ENCODE measurements at places on chromosomes 6 and 20. TPM values are rescaled to one million over a fixed set of nuclear protein-coding genes. Genes with fewer than 3 reads are reported as not detected.

Gene NT5E
- total RNA-seq = 1.5 TPM

Gene STK4
- total RNA-seq = 74.7 TPM

Gene FAXC
- 0.16 TPM for total RNA-seq

Gene FBXO30
- 17.1 TPM for total RNA-seq

Gene RNF39
- total RNA-seq = 0.23 TPM

Gene HLA-DQB2
- not detected for total RNA-seq

Gene E2F1
- total RNA-seq = 74.7 TPM

DNA sequence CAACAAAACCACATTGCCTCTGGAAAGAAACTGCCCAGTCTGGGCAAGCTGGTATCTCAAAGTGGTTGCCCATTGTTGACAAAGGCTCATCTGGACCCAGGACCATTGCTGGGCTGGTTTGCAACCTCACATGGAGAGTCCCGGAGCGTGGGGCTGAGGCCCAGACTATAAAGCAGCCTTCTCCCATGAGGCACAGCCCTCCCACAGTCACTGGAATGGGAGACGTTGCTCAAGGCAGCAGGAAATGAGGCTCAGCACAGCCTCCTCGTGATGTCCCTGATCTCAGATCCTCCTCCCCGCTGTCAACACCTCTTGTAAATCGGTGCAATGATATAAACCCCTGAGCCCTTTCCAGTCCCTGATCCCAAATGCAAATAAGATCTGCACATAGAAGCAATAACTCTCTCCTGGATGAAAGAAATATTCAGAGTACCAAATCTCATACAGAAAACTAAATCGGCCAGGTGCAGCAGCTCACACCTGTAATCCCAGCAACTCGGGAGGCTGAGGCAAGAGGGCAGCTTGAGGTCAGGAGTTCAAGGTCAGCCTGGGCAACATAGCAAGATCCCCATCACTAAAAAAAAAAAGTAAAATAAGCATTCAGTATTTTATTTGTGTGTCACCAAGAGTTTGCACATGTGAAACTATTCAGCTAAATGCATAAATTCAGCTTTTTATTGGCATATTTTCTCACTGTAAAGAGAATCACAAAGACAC lies 103.0 kb upstream of the RREB1 start:
- H3K4me3 ChIP-seq = no peak overlapping the region
- peaks cover 9% of the 10 kb centered on the region for H3K4me1 ChIP-seq
- no peak for DNase-seq

- no peaks in the 10 kb centered on the region for H3K36me3 ChIP-seq
- no peak overlapping the region for H3K27ac ChIP-seq
- peaks cover 9% of the 10 kb centered on the region for H3K4me1 ChIP-seq
- H3K4me3 ChIP-seq = no peak overlapping the region
These were observed 148.5 kb downstream of the HDGFL1 start for GRCh38 chr6:22717915-22718314.

DNA sequence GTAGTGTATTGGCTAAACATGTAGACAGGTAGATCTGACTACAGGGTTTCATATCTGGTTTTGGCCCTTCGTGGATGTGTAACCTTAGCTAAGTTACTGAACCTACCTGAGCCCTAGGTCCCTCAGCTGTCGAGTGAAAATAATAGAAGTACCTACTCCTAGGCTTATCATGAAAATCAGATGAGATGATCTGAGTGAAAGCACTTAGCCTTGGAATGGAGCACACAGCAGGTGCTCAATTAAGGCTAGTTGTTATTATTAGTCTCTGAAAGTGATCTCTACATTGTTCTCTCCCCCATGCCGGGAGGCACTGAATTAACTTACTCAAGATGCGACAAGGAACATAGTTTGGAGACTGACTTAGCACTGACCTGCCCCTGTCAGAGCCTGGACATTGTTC lies 174.7 kb upstream of the ZNF217 start:
- no peak overlapping the region for H3K4me3 ChIP-seq
- no peaks in the 10 kb centered on the region for H3K27me3 ChIP-seq
- peak overlapping the region; percentile 99 for H3K27ac ChIP-seq
- DNase-seq = peak; percentile 37
- H3K4me1 ChIP-seq = peaks cover 78% of the 10 kb centered on the region

- peaks cover 7% of the 10 kb centered on the region for H3K36me3 ChIP-seq
- peaks cover 19% of the 10 kb centered on the region for H3K4me1 ChIP-seq
- H3K27me3 ChIP-seq = no peaks in the 10 kb centered on the region
- H3K27ac ChIP-seq = no peak overlapping the region
- no peak for DNase-seq
These were observed 26.8 kb downstream of the WDR27 start for GRCh38 chr6:169675011-169675410.

DNA sequence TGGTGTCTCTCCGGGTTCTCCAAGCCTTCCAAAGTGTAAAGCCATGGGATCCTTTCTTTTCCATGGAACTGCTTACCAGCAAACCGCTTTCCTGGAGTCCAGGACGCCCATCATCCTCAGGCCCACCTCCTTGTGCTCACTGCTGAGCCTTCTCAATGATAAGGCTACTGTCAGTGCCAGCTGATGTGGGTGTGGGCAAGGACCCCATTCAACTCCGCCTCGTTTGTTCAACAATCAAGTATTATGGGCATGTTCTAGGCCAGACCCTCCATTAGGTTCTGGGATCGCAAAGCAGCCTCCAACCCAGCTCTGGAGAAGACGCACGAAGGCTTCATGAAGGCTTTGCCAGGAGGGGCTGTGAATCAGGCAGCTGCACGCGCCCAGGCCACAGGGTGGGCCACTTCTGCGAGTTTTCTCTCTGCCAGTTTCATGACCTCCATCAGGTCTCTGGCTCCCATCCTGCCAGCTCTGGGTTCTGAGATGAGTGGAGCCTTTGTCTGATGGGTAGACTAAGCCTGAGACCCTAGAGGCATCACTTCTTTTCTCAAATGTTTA lies 177.1 kb downstream of the MRPL14 start:
- 0 out of 2 replicates have a peak, but pooled peaks cover 3% of the 10 kb centered on the region for H3K4me1 ChIP-seq
- H3K36me3 ChIP-seq = no peaks in the 10 kb centered on the region
- no peak for DNase-seq
- H3K27me3 ChIP-seq = no peaks in the 10 kb centered on the region

DNA sequence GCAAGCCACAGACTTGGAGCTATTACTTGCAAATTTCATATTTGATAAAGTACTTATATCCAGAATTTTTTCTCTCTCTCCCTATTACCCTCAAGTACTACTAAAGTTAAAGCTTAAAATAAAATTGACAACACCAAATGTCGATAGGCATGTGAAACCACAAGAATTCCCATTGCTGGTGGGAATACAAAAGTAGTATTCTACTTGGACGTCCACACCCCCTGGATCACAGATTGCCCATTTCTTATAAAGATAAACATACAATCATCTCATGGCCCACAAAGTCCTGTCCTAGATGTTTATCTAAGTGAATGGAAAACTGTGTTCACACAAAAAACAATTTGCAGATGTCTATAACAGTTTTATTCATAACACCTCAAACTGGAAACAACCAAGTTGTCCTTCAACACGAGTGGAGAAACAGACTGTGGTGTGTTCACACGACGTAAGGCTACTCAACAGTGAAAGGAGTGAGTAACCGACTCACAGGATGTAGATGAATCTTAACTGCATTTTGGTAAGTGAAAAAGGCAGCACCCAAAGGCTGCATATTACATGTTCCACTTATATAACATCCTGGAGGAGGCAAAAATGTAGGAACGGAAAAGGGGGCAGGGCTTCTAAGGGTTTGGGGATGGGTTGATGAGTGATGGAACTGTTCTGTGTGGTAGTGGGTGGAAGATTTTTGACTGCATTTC lies 297.4 kb downstream of the THBS2 start:
- no peak for DNase-seq
- no peak overlapping the region for H3K4me3 ChIP-seq
- no peaks in the 10 kb centered on the region for H3K36me3 ChIP-seq

DNA sequence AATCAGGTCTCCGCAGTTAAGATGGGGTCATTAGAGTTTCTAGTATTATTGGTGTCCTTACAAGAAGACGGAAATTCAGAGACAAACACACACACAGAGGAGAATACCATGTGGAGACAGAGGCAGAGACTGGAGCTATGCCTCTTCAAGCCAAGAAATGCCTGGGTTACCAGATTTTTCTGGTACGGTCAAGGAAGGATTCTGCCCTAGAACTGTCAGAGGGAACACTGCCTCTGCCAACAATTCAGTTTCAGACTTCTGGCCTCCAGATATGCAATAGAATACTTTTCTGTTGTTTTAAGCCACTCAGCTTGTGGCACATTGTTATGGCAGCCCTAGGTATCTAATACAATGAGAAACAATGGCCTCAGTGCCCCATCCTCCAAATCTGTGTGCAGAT lies 18.9 kb downstream of the TRMT6 start:
- H3K4me3 ChIP-seq = no peak overlapping the region
- no peak overlapping the region for H3K27ac ChIP-seq
- H3K27me3 ChIP-seq = no peaks in the 10 kb centered on the region
- H3K36me3 ChIP-seq = no peaks in the 10 kb centered on the region
- no peak for DNase-seq

DNA sequence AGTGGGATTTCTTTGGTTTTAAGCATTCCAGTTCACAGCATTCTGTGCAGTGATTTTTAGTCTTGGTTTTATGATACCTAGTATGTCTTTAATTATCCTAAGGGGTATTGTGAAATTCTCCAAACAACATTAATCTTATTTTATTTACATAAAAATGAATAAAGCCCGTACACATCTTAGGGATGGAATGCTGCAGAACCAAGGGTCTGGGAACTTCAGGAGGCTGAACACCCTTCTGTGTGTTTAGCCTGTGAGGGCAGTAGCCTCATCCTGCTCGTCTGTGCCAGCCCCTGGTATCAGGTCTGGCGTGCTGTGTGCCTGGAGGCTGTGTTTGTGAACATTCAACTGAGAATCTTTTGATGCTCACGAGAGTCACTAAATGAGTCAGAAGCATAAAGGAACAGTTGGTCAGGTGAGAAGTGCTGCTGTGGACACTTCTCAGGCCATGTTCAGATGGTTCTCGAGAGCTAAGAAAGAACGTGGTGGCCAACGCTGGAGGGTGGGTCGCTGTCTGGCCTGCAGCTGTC lies 25.2 kb upstream of the C20orf204 start:
- H3K4me3 ChIP-seq = no peak overlapping the region
- peaks cover 22% of the 10 kb centered on the region for H3K36me3 ChIP-seq
- no peaks in the 10 kb centered on the region for H3K4me1 ChIP-seq

DNA sequence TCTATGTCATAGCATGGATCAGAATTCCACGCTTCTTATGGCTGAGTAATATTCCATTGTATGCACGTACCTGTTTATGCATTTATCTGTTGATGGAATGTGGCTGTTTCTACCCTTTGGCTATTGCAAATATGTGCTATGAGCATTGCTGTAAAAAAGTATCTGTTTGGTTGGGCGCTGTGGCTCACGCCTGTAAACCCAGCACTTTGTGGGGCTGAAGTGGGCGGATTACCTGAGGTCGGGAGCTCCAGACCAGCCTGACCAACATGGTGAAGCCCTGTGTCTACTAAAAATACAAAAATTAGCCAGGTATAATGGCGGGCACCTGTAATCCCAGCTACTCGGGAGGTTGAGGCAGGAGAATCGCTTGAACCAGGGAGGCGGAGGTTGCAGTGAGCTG lies 182.4 kb downstream of the BCAS1 start:
- no peak overlapping the region for H3K27ac ChIP-seq
- no peak overlapping the region for H3K4me3 ChIP-seq
- no peak for DNase-seq
- H3K4me1 ChIP-seq = peaks cover 6% of the 10 kb centered on the region
- H3K36me3 ChIP-seq = no peaks in the 10 kb centered on the region
- H3K27me3 ChIP-seq = no peaks in the 10 kb centered on the region

GRCh38 chr20:4490045-4490444 lies 231.7 kb upstream of the PRND start:
- H3K4me3 ChIP-seq = no peak overlapping the region
- H3K27me3 ChIP-seq = no peaks in the 10 kb centered on the region
- H3K27ac ChIP-seq = no peak overlapping the region

GRCh38 chr20:60058879-60059278 lies 100.7 kb downstream of the CDH26 start:
- H3K27ac ChIP-seq = no peak overlapping the region
- H3K36me3 ChIP-seq = no peaks in the 10 kb centered on the region
- H3K4me1 ChIP-seq = no peaks in the 10 kb centered on the region
- no peaks in the 10 kb centered on the region for H3K27me3 ChIP-seq
- H3K4me3 ChIP-seq = no peak overlapping the region

DNA sequence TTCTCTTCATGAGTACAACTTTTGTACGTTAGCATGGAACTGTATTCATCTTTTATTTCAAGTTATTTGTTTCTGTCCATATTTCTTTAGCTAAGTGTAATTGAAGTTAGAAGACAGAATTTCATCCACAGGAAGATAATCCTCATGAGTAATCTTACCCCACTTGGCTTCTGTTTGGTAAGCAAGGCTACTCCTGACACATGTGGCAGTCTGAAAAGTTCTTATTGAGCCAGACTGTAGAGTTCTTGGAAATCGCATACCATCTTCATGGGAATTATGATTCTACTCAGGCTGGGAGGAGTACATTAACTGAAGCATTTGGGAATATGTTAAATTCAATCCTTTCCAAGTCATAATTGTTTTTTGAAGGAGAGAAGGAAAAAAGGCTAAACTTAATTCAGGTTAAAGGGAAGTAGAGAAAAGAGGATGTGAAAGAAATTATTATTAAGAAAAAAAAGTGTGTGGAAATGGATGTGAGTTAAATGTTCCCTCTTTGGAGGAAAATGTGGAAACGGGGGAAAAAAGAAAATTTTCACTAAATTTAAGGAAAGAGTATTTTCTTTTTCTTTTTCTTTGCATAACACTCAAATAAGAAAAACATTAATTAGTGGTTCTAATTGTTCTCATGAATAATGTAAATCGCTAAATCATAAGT lies 41.5 kb upstream of the TENT5A start:
- H3K36me3 ChIP-seq = no peaks in the 10 kb centered on the region
- no peaks in the 10 kb centered on the region for H3K27me3 ChIP-seq
- no peak overlapping the region for H3K4me3 ChIP-seq
- DNase-seq = no peak
- H3K4me1 ChIP-seq = peaks cover 9% of the 10 kb centered on the region
- H3K27ac ChIP-seq = no peak overlapping the region

- no peaks in the 10 kb centered on the region for H3K4me1 ChIP-seq
- no peak overlapping the region for H3K27ac ChIP-seq
- no peaks in the 10 kb centered on the region for H3K36me3 ChIP-seq
- no peak for DNase-seq
These were observed 4.6 kb downstream of the WFDC12 start for GRCh38 chr20:45119556-45120266.

GRCh38 chr6:33896391-33897188 lies 92.8 kb upstream of the MLN start:
- H3K36me3 ChIP-seq = no peaks in the 10 kb centered on the region
- no peak for DNase-seq
- H3K4me1 ChIP-seq = no peaks in the 10 kb centered on the region
- no peak overlapping the region for H3K4me3 ChIP-seq

DNA sequence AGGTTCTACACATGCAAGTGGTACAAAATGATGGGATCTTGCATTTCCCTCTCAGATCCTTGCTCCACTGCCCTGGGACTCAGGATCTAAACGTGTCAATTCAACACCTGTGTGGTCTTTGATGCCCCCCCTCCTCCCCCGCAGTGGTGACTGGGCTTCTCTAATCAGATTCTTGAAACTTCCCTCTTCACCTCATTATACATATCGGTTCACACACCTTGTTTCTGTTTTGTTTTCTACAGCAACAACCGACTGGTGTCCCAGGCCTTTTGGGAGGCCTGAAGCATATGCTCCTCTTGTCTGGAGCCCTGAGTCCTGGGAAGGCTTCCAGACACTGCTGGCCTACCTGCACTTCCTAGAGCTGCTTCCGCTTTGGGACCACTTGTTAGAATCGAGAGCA lies 20.0 kb downstream of the SAMD3 start:
- no peak overlapping the region for H3K27ac ChIP-seq
- DNase-seq = no peak
- H3K27me3 ChIP-seq = no peaks in the 10 kb centered on the region

- no peak overlapping the region for H3K4me3 ChIP-seq
- H3K4me1 ChIP-seq = no peaks in the 10 kb centered on the region
- no peak overlapping the region for H3K27ac ChIP-seq
- no peak for DNase-seq
These were observed 13.0 kb downstream of the DYNLT2 start for GRCh38 chr6:169738204-169738975.
